Stimulated activated CD4-positive, alpha-beta T cell treated with anti-CD3 and anti-CD28 coated beads, Interleukin-15, amount 100 ng/mL, for 48 hours (primary cell): ENCODE measurements at places on chromosomes 6 and 20.

GRCh38 chr6:68108233-68108835 is 526.7 kb upstream of the ADGRB3 start:
- DNase-seq, result no peak

- no peak for DNase-seq
Measured at GRCh38 chr6:157454762-157455714, 74.0 kb downstream of the ZDHHC14 start.

DNA sequence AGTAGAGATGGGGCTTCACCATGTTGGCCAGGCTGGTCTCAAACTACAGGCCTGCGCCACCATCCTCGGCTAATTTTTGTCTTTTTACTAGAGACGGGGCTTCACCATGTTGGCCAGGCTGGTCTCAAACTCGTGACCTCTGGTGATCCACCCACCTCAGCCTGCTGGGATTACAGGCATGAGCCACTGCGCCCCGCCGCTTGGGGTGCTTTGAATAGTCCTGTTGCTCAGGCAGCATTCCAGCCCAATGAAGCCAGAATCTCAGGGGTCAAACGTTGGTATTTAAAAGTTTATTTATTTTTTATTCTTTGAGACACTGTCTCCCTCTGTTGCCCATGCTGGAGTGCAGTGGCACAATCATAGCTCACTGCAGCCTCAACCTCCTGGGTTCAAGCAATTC is 11.3 kb downstream of the MOCS3 start:
- no peak for DNase-seq

DNA sequence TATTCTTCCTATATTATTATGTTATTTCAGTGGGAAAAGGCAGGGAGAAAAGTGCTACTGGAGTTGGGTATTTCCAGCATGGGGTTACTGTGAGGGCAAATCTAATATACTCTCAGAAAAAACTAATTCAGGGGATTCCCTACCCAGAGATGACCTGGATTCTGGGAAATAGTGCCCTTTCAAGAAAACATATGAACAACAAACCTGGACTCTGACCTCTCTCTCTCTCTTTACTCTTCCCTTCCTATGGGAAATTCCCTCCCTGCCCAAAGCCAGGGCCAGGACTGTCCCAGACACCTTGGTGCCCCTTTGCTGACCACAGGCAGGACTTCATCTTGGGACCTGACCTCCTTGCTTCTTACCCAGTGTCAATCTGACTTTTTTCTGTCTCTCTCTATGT is 1.6 kb upstream of the UBD start:
- no peak for DNase-seq

DNA sequence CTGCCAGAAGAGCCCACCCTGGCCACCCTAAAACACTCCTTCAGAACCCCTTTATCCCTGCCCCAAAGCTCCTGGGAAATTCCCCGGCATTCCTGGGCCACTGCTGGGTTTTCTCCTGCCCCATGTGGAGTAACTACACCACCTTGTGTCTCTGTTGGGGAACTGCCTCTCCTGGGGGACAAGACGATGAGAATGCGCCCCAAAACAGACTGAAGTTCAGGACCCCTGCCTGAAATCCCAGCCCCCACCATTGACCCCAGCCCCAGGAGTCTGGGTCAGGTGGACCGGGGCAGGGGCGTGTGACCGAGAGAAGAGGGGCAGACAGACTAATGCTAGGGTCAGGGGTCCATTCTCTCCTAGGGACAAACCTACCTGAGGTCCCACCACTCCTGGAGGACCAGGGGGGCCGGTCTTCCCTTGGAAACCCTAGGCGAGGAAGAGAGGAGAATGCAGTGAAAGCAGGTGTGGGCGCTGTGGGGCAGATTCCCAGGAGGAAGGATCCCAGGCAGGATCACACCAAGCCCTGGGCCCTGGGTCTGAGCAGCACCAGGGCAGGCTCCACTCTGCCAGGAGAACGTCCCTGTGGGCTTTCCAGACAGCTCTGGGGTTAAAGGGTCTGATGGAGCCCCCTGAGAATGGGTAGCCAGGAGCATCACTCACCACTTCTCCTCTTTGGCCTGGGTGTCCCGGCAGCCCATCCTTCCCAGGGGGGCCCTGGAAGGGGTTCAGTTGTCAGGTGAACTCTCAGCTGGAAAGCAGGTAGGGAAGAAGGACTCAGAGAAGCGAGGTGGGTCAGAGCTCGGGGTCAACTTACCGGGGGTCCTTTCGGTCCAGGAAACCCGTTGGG is 19.4 kb downstream of the COL11A2 start:
- DNase-seq, result no peak

- peak; percentile 38 for DNase-seq
Measured at GRCh38 chr20:35490736-35491181, 35.4 kb downstream of the CEP250 start.

DNA sequence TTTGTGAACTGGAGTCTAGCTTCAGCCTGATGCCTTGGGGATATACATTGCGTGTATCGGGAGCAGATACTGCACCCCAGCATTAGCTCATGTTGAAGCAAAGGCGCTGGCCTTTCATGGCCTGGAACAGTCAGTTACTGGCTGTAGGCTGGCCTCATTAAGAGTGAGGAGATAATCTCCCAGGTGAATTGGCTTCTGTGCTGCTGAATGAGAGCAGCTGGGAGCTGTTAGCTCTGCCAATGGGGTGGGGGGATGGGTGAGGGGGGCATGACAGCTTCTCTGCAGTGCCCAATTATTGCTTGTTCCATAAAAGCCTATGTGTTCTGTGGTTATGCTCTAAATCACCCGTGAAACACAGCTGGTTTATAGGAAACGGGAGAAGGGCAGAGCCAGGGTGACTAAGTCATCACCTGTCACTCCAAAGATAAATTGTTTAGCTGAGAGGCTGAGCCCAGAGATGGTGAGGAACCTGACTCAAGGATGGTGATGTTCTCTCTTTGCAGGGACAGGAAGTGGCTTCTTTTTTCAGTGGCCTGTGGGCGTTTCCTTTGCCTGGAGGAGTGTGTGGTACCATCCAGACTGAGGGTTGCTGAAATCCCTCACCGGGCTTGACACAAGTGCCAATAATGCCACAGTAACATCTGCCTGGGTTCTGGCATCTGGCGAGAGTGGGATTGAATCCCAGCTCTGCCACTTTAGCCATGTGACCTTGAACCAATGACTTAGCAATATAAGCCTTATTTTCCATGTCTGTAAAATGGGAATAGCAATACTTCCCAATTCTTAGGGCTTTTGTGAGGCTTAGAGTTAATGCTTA is 170.8 kb downstream of the BCAS1 start:
- peak; percentile 76 for DNase-seq

DNA sequence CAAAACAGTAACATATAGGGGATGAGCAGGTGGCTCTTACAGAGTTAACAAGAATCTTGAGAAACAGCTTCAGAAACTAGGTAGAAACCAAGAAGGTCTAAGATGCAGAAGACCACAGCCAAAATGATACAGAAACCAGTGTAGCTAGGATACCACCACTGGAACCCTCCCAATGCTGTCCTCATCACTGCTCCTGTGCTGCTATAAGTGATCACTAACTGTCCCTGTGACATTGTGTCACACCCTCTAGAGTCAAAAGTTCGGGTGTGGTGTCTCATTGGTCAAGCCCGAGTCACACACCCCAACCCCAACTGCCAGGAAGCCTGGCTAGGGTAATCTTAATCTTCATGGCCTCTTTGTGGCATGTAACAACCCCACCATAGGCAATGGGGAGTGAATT is 153.1 kb downstream of the RCAN2 start:
- no peak for DNase-seq

- DNase-seq, result no peak
Measured at GRCh38 chr6:156183678-156184077, 593.5 kb upstream of the ARID1B start.

DNA sequence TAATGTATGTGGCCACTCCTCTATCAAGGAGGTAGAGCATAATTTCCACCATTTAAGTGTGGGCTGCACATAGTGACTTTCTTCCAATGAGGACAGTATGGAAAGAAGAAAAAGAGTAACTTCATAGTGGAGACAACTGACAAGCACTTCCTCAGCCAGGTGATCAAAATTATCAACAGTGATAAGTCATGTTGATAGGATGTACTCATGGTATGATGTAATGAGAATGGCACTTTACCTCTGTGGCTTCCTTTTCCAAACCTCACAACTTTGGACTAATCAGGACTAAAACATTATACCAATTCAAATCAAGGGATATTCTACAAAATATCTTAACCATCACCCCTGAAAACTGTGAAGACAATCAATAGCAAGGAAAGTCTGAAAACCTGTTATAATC is 302.3 kb upstream of the CITED2 start:
- no peak for DNase-seq

GRCh38 chr6:47722194-47722593 is 23.8 kb downstream of the ADGRF4 start:
- DNase-seq, result no peak

DNA sequence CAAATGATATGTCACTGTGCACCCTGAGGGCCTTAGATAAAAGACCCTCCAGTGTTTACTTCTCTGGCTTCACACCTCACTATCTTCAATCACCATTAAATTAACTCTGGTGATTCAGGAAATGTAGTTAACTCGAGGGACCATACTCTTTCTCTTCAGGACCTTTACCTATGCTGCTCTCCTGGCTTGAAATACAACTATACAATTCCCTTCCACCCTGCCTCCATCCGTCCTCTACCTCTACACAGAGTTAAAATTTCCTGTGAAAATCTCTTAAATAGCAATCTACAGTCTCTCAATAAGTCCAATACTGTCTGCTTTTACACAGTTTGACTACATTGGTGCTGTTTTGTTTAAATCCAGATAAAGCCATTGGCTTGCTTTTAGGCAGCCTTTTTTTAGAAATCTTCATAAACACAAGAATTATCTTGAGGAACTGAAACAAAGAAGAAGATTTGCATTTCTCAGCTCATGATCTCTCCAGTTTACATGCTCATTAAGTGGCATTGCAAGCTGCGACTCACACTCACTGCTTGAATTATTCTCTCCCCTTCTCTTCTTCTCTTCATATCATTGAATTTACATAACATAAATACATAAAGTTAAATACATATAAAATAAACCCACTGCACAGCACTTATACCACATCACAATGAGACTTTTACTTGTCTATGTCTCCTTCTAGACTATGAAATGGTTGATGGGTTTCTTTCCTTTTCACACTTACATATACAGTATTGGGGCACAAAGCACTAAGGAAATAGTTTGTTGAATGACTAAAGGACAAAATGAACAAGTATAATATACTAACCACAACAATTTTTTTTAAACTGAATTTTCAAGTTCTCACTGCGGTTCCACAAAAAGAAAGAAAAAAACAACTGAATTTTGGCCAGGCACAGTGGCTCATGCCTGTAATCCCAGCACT is 239.0 kb upstream of the KCNQ5 start:
- no peak for DNase-seq

- DNase-seq, result no peak
Measured at GRCh38 chr6:35093783-35094182, 47.4 kb downstream of the TCP11 start.

DNA sequence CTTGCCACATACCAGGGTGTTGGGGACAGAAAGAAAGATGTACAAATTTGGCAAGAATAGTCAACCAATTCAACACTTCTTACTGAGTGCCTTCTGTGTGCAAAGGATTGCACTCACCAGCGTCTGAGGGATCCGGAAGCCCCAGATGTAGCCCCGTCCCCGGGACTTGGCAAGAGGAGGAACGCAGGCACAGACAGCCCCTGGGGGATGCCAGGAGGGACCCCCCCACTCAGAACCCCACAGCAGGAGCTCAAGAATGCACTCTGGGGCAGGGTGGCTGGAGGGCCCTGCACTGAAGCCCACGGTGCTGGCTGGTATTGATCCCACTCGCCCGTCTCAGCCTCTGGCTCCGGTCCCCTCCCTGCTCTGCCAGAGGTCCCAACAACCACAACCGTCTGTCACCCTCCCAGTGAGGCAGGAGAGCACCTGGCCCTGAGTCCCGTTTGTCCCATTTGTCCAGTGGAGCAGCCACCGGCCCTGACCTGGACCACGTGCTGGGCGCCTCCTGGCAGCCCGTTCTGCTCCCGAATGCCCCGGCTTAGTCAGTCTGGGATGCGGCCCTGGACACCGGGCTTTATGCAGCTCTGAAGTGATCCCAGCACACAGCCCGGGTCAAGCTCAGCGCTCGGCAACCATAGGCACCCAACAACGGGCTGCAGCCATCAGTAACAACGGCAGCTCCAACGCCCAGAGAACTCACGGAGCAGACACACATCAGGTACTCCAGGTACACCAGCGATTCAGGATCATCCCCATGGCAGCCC is 128.7 kb downstream of the DLL1 start:
- DNase-seq, result no peak

- no peak for DNase-seq
Measured at GRCh38 chr6:136070815-136071214, 179.3 kb downstream of the MTFR2 start.

GRCh38 chr6:52725535-52726192 is 37.6 kb downstream of the GSTA2 start:
- no peak for DNase-seq

GRCh38 chr6:159941286-159942113 is 27.4 kb upstream of the IGF2R start:
- no peak for DNase-seq

DNA sequence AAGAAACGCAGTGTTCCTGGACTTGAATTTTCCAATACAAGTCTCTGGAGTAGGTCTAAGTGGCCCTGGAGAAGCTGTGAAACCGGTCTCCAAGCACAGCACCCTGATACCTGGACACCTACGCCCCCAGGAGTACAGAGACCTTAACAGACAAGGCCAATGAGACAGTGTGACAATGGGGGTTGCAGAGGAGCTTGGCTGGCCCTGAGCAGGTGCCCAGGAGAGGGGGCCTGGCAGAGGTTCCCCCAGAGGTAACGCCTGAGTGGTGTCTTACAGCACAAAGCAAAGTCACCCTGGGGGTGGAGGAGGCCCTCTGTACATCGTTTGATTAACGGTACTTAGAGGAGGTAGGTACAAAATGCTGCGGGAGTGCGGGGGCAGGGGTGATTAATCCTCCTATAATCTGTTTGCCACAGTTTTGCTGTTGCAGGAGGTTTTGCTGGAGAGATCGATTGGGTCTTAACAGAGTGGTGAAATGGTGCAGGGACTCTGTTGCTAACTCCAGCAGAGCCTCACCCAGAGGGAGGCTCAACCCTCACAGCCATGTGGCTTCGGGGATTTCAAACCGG is 37.3 kb upstream of the APCDD1L start:
- no peak for DNase-seq

DNA sequence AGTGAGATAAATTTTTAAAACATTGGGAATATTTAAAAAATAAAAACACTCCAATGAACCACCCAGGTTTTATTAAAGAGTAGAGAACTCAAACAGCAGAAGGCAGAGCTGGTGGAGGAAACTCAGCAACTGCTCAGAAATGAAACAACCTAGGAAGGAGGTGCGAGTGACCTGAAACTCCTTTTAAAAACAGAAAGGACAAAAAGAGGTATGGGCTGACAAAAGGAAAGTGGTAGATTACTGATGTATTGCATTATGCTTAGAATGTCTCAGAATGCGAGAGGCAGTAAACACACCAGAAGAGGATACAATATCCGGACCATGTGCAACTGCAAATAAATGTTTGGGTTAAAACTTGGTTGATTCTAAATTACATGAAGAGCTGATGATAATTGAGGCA is 97.6 kb downstream of the ESR1 start:
- no peak for DNase-seq

- no peak for DNase-seq
Measured at GRCh38 chr20:13778827-13779226, 5.9 kb downstream of the ESF1 start.
